ENCODE measurements at places on chromosomes 7 and 10. TPM values are rescaled to one million over a fixed set of nuclear protein-coding genes. Genes with fewer than 3 reads are reported as not detected.

VWDE gene
- polyA plus RNA-seq: 1.5 TPM

PIP gene
- polyA plus RNA-seq: not detected

PITX3 gene
- polyA plus RNA-seq: 25.3 TPM

IKZF1 gene
- polyA plus RNA-seq: 3.2 TPM

SLC16A9 gene
- 2.2 TPM for polyA plus RNA-seq

TTYH3 gene
- 83.4 TPM for polyA plus RNA-seq

DNA sequence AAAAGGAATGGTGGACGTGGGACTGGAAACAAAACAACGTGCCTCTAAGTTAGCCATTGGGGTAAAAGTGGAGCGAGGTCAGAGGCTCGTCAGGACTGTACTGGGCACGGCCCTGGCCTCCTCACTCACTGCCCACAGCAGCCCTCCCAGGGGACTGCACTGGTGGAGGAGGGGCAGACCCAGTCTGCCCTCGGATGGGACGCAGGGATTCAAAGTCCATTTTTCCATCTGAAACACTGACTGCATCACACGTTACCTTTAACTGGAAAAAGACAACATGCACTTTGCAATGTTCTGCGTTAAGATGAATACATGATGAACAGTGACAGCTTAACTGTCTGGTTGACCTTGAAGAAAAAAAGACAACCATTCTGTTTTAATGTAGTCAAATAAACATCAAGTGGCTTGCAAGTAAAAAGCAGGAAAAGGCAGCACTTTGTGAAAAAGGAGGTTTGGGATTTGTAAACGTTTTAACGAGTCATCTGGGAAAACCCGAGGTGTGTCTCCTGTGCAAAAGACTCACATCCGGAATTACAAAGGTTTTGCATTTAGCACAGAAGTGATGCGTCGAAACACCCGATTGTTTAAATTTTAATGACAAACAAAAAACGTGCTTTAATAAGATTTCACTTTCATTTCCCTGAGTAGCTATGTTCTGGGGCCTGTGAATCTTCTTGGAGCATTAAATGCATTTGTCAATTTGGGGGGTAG, 18.8 kb downstream of the KLF6 start:
- no peak for DNase-seq

DNA sequence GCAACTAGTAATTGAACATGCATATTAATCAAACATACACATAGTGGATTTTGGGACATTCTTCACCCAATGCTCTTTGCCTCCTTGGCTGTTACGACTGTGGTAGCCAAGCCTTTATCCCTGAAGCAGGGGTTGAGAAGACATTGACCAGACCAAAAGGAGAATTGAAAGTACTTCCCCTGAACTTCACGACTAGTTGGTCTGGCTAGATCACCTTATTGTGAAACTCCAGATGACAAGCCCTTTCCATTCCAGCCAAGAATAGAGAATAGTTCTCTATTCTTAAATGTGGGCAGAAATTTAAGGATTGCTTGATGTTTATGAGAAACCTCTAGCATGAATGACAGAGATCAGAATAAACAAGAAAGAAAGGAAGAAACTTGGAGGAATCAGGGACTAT, 97.0 kb downstream of the LRMDA start:
- no peak for DNase-seq

DNA sequence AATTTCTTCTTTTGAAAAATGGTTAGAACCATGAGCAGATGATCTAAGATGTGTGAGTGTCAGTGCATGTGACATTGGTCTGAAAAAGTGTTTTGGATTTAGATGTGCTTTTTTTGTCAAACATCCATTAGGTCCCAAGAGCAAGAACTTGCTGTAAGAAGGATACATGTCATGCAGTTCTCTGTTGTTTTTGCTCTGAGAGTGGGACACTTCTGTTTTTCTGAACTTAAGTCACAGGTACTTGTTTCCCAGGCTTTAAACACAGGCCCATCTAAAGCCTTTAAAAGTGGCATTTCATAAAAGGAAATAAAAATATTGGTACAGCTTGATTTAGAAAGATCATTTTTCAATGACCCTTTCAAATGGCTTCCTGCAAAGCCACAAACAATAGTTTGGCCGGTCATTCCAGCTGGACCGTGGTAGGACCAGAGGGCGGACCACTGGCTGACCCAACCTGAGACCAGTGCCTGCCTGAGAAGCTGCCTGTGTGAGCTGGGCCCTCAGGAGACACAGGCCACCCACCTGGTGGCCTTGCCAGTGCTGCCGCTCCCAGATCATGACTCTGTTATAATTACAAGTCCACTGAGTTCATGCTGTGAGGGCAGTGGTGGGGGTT, 92.7 kb downstream of the EEPD1 start:
- no peak for DNase-seq

- no peak for DNase-seq
Observed at GRCh38 chr7:92665926-92666325, 75.7 kb upstream of the FAM133B start.

DNA sequence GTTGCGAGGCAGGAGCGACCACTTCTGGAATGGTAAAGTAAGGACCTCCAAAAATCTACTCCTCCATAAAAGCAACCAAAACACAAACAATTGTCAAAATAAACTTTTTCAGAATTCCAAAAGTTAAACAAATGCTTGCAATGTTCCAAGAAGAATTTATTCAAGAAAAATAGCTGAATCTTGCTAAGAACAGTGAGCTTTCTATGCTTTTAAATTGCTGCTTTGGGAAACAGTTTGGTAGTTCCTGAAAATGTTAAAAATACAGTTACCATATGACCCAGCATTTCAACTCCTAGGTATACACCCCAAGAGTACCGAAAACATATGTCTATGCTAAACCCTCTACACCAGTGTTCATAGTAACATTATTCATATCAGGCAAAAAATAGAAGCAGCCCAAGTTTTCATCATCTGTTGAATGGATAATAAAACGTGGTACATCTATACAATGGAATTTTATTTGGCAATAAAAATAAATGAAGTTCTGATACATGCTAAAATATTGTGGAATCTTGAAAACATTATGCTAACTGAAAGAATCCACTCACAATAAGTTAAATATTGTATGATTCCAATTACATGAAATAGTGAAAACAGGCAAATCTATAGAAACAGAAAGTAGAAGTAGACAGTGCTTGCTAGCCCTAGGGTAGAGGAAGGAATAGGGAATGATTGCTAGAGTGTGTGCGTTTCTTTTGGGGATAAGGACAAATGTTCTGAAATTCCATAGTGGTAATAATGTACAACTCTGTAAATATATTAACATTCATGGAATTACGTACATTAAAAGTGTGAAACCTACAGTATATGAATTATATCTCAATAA, 57.0 kb downstream of the LRRN3 start:
- no peak for DNase-seq

- no peak for DNase-seq
Observed at GRCh38 chr7:756928-757560, 30.0 kb upstream of the PRKAR1B start.

DNA sequence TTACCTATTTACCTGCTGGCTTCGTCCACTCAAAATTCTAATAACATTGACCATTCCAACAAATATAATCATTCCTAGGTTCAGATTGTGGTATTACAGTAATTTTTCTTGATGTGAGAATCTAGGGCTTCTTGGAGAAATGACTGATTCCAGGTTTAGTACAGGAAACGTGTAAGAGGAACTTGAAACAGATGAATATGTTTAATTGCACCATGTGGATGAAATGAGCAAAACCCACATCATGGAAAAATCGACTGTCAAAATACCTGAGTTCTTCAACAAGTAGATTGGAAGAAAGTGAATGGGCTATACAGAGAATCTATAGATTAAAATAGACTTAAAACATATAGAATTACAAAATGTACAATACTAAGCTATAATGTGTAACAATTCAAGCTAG, 24.9 kb upstream of the OR9A4 start:
- DNase-seq: no peak

GRCh38 chr10:14569274-14570060, 205.2 kb downstream of the FAM107B start:
- no peak for DNase-seq

- no peak for DNase-seq
Observed at GRCh38 chr7:50865450-50865849, 82.8 kb upstream of the GRB10 start.

- no peak for DNase-seq
Observed at GRCh38 chr10:116912162-116912561, 62.9 kb downstream of the ENO4 start.

DNA sequence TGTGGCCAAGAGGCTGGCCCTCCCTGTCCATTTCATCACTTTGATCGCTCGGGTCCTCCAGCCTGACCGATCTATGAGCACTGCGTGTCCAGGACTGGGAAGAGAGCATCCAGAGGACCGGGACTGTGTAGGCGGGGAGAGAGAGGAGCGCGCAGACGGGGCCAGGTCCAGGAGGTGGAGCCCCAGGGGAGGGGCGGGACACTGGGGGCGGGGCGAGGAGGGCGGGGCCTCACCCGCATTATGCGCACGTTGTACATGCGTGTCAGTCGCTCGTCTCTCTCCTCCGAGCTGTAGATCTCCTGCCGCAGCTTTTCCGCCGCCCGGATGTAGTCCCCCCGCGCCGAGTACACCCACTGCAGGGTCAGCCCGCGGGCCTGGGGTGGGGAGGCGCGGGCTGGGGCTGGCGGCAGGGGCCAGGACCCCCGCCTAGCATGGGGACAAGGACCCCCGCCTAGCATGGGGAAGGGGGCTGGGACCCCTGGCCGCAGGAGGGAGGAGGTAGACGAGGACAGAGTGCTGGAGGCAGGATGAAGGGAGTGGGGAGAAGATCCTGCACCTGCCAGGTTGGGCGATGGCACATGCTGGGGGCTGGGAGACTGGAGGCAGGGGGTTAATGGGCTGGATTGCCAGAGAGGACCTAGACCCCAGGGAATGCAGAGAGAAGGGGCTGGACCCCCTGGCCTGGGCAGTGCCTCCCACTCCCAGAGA, 14.3 kb downstream of the MOSPD3 start:
- peak; percentile 58 for DNase-seq

- no peak for DNase-seq
Observed at GRCh38 chr10:16648366-16648765, 126.7 kb upstream of the C1QL3 start.

DNA sequence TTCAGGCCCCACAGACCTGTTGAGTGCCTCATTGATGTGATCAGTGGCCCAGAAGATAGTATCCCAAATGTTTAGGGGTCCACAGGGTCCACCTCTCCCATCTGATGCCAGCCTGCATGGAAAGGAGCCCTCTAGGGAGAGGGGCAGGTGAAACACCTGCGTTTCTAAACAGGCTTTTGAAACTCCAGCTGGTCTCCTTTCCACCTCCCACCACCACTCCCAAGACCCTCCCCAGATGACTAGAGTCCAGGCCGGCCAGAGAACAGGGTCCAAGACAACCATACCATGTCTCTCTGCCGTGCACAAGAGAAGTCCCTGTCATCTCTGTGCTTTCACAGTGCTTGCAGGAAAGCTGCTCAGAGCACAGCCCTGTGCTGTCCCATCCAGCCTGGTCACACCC, 105.0 kb upstream of the NANOS1 start:
- DNase-seq: no peak

DNA sequence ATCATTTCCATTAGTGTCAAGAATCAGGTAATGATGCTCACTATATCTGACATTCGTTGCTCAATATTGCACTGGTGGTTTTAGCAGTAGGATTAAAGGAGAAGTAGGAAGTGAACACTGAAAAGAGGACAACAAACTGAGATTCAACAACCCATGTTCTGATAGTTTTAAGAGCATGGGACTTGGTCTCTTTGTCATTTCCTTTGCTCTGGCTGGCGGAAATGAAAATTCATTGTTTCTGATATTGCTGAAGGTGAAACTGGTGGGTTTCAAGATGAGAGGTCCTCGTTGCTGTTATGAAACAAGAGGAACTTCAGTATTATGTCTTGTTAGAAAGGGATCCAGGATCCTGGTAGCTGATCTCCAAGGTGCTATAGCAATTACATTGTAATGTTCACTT, 129.0 kb downstream of the DNAH11 start:
- no peak for DNase-seq

- no peak for DNase-seq
Observed at GRCh38 chr7:54738737-54739136, 20.3 kb downstream of the SEC61G start.

DNA sequence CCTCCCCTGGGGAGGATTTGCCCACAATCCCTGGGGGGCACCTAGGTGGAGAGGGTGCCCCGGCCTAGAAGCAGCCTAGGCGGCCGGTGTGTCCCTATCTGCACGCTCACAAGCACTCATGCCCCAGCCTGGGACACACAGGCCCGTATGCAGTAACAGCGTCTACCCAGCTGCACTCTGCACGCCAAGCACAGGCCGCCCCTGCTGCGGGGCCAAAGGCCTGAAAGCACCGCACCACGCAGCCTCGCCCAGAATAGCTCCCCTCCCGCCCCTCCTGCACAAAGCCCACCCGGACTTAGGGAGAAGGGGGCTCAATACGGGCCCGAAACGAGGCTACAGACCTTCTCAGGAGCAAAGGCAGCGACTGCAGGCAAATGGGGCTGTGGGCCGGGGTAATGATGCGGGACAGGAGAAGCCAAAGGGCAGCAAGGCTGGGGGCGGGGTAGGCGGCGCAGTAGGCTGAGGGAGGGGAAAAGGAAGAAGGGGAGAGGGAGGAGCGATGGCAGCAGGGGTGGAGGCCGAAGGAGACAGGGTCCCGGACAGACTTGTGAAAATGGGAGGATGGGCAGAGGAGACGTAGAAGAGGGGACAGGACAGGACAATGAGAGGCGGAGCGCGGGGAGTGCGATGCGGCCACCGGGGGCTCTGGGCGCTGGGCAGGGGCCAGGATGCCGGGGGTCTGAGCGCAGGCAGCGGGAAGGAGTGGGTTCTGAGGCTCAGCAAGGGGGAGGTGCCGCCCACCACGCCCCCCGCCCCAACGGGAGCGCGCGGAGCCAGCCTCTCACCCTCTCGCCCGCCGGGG, 544 bp downstream of the GPRIN2 start:
- DNase-seq: no peak

DNA sequence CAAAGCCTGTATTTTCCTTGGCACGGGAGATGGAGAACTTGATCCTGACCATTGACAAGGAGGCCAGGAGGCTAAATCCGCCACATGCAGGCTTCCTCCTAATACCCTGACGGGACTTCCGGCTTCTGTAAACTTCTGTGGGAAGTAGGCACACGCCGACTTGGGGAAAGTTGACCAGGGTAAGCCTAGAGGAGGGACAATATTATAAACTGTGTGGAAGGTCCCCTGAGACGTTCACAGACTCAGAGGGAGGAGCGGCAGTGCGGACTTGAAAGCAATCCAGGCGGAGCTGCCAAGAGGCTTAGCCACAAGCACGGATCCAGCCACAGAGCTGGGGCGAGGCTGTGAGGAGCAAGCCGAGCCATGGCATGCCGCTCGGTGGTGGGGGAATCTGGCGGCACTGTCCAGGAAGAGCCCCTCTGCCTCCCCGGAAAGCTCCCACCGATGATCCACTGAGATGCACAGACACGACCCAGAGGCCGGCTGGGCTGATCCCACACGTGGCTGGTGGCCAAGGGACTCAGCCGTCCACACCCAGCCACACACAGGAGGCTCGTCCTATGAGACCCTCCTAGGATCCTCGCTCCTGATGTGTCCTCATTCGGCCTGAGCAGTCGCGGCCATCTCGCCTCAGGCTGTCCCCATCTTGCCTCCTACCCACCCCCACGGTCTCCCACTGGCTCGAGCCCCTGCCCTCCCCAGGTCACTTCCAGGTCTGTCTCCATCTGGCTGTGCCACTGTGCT, 40.0 kb upstream of the INSIG1 start:
- DNase-seq: peak; percentile 39

Measured in hindlimb muscle (tissue), 1 donor.